ENCODE measurements at places on chromosomes 12 and 14. TPM values are rescaled to one million over a fixed set of nuclear protein-coding genes. Genes with fewer than 3 reads are reported as not detected.

GRCh38 chr14:100470523-100470897, 116.7 kb downstream of the BEGAIN start:
- no peak for DNase-seq

- no peak for DNase-seq
Observed at GRCh38 chr14:91036741-91037469, 23.5 kb downstream of the RPS6KA5 start.

DNA sequence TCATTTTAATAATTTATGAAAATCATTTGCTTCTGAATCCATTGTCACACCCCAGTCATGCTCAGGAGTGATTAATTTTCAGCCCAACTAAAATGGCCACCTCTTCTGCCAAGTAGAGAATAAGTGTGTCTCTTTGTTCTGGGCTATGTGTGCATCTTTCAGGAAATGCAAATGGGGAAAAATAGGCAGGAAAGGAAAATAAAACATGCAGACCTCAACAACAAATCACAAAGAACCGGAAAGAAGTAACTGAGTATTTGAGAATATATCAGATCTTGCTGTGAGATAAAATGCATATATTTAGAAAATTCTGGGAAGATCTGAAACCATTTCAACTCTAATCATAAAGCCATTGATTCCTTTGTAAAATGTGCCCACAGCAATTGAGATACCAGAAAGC, 763.9 kb downstream of the GALC start:
- DNase-seq = no peak

GRCh38 chr14:77342726-77343397, 22.0 kb downstream of the GSTZ1 start:
- no peak for DNase-seq

DNA sequence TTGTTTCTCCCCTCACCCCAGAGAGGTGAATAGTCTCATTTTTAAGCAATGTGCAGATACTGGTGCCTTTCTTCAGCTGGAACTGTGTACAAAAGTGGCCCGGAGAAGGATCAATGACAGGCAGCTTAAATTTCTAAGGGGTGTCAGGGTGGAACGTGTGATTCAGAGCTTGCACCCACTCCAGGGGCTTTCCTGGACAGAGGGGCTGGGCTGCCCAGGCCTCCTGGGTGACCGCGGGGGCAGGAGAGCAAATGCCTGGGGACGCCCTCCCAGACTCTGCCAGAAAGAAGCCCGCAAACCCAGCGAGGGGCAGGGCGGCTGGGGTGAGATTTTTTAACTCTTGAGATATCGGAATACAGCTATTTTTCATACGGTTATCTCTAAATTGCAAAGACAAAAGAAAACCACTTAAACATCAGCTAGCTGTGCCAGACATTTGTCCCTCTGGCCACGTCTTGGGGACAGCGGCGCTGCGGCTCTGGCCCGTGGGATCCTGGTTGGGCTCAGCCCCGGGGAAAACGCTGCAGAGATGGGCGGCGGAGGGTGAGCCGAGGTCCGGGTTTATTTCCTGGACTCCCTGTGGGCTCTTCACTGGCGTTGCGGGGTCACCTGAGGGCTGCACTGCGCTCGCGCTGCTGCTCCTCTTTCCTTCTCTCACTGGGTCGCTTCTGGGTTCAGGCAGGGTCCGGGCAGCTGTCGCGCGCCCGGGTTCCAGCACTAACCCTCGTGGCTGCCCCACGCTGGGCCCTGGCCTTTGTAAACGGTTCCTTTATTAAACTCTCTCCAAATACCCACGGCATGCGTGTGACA, 35.8 kb downstream of the NFKBIA start:
- no peak for DNase-seq

GRCh38 chr14:104436741-104437701, 142.5 kb upstream of the C14orf180 start:
- peak; percentile 18 for DNase-seq

- DNase-seq = no peak
Observed at GRCh38 chr14:102125546-102125945, 14.2 kb upstream of the WDR20 start.

DNA sequence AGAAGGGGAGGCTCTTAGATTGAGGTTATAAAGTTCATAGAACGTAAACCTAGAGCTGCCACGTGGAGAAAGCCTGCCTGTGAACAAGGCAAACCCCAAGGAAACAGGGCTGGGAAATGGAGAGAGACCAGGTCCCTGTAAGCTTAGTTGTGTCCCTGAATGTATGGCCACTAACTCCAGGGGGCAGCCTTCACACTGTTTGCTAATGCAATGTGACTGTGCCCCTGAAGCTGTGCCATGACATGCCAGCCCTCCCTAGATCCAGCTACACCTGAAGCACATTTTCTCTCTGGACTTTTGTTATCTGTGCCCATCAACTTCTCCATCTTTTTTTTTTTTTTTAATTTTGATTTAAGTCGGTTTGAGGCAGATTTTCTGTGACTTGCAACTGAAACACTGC, 60.6 kb upstream of the TMCC3 start:
- DNase-seq = no peak

DNA sequence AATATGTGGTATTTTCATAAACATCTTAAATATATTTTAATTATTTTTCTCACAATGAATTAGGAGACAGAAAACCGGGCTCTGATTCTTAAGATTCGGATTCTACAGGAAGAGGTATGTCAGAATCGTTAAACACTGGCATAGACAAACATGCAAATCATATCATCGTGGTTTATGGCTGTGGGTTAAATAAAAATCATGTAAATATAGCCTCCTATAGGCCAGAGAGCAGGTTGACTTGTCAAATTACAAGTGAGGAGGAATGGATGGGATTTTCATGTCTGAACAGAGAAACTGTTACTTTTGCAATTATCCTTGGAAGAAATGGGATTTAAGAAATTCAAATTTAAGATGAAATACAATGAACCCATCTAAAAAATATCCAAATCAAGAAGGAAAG, 74.9 kb upstream of the BCAT1 start:
- DNase-seq = no peak

DNA sequence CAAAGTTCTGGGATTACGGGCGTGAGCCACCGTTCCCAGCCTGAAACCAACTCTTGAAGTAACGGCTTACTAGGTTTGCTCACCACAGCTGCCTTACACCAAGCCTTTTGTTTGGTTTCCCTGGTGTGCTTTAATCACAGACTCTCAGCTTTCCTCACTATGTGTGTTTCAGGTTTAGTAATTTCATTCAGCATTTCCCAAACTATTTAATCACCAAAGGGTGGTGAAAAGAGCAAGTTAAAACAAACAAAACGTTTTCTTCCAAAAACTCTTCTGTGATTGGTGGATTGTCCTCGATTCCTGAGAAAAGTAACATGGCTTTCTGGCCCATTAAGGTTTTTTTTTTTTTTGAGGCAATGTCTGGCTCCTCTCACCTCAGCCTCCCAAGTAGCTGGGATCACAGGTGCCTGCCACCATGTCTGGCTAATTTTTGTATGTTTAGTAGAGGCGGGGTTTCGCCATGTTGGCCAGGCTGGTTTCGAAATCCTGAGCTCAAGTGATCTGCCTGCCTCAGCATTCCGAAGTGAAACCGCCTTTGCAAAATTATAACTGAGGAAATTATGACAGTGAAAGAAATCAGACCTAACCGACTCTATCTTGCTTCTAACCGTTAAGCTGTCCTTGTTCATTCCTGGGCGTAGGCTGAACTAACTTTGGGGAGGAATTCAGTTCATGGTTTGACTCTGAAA, 1.5 kb upstream of the ZFYVE26 start:
- no peak for DNase-seq

DNA sequence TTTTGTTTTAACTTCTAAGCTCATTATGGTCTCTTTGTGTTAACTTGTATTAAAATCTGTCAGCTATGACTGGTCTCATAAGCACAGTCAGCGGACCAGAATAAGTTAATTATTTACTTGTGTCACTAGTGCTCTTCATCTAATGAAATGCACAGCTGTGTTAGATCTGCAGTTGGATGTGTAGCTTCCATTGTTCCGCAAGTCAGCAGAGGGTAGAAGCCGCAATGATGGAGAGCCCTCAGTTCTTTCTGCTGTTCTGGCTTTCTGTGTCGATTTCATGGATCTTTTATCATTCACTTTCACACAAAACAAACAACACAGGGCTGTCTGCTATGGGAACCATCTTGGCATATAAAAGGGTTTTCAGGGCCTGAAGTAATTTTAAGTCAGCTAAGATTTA, 89.3 kb upstream of the RFX4 start:
- DNase-seq = no peak

GRCh38 chr12:131831635-131832041, 3.4 kb downstream of the MMP17 start:
- DNase-seq = no peak

DNA sequence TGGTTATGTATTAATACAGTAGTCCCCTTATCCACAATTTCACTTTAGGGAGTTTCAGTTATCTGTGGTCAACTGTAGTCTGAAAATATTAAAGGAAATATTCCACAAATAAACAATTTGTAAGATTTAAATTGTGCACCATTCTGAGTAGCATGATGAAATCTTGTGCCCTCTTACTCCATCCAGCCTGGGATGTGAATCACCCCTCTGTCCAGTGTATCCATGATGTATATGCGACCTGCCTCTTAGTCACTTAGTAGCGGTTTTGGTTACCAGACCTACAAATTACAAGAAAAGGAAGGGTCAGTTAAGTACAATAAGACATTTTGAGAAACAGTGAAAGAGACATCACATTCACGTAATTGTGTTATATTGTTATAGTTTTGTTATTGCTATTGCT, 39.9 kb upstream of the MDGA2 start:
- no peak for DNase-seq

DNA sequence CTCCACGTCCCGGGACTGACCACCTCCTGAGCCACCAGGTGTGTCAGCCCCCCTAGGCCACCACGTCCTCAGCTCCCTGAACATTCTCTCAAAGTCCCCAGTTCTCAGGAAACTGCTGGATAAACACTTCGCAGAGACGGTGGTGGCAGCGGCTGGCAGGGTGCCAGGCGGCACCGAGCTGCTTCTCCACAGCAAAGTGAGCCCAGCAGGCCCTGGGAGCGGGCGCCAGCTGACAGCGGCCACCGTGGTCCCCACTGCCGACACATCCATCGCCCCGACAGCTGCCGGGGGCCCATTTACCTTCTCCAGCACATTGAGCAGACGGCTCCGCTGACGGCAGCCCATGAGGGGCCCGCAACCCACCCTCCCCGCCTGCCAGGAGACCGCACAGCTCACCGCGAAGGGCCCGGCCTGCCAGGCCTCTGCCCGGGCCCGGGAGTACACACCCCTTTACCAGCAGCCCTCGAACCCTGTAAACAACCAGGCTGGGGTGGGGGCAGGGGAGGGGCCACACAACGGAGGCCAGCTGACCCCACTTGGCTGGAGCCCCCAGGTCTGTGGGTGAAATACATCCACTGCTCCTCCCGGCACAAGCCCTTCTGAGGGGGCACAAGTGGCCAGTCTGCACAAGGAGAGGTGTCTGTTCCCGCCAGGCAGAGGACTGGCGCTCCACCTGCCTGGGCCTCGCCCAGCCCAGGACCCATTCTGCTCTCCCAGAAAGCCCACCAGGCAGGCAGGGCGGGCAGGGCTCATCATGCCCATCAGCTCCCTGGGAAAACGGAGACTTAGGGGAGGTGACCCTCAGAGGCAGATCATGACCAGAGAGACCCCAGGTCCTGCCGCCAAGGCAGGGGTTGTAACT, 10.5 kb downstream of the AKT1 start:
- DNase-seq = no peak

The DBX2 gene
- total RNA-seq = 0.13 TPM

The EID3 gene
- total RNA-seq = 1.7 TPM

The KIF26A gene
- 8.1 TPM for total RNA-seq

The TRIP11 gene
- total RNA-seq = 59.2 TPM

The LRRK2 gene
- total RNA-seq = 7.7 TPM

Measured in left cardiac atrium (tissue), 4 donors.